ENCODE measurements at places on chromosomes 4 and X.

DNA sequence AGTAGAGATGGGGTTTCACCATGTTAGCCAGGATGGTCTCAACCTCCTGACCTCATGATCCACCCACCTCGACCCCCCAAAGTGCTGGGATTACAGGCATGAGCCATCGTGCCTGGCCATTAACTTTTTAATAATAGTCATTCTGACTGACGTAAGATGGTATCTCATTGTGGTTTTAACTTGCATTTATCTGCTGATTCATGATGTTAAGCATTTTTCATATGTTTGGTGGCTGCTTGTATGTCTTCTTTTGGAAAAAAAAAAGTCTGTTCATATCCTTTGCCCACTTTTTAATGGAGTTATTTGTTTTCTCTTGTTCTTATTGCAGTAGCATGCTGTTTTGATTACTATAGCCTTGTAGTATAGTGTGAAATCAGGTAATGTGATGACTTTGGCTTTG, 45.8 kb downstream of the ANXA10 start:
- DNase-seq: no peak

DNA sequence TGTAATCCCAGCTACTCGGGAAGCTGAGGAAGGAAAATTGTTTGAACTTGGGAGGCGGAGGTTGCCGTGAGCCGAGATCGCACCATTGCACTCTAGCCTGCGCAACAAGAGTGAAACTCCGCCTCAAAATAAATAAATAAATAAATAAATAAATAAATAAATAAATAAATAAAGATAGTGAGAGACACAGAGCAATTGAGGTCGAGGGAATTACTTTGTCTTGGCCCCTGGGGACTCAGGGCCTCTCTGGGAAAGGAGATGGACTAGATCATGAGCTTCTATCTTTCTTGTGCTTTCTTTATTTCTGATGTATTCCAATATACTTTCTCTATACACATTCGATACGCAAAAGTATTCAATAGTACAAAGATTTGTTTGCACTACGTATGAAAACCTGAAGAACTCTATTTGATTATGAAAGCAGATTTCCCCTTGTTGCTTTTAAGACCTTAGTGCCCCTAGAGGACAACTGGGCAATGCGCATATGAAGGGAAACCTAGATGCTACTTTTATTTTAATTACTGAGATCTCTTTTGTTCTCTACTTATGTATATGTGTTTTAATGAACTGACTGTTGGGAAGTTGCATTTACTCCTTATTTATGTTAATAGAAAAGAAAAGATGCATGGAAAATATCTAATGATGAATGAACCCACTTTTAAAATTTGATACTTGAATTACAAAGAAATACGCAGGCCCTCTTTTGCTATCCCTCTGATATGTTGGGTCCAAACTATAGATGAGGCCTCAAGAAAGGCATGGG, 12.8 kb upstream of the ELOVL6 start:
- DNase-seq: no peak

DNA sequence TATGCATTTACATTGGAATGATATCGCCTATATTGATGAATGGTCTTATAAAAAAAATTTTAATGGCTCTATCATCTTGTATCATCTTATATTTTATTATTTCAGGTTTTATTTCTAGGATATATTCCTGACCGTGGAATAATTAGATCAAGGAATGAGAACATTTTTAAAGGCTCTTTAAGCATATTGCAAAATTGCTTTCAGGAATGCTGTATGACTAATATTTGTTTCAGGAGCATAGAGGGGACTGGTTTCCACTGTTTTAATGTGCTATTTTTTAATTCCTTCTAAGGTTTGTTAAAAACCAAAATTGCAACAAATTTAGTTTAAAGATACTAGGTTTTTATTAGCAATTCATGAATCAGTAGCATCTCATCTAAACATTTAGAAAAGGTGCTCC, 120.2 kb downstream of the BMPR1B start:
- DNase-seq: no peak

GRCh38 chrX:2549876-2550275, 49.1 kb upstream of the DHRSX start:
- no peak for DNase-seq

DNA sequence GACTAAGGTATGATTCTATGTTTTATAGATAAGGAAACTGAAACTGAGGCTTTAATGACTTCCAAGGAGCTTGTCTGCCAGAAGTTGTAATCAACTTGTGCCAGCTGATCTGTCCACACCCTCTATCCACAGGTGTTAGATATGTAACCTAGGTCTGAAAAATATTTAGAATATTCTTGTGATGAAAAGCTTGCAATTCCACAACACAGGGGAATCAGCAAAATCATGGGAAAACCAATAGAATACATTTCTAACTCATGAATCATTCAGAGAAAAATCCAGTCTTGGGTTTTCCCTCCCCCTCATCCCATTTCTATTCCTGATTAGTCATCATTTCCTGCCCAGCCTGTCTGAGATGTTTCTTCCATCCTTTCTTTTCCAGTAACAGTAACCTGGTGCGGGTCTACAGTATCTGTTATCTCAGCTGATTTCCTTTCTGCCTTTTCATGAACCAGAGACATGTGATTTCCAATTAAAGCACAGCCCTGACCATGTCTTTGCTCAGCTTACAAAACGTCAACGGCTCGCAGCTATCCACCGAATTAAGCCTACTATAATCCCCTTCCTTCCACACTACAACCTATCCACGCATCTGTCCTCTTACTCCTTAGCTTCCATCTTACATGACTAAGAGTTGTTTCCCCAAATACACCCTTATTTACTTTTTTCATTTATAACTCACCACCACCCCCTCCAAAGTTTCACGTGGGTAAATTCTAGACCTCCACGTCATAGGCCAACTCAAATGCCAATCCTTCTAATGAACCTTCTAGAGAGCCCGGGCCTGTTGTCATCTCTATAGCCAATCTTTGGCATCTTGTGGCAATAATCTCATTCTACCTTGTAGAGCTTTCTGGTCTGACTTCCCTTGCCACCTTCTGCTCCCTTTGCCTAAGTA, 961 bp upstream of the NOCT start:
- DNase-seq: no peak

DNA sequence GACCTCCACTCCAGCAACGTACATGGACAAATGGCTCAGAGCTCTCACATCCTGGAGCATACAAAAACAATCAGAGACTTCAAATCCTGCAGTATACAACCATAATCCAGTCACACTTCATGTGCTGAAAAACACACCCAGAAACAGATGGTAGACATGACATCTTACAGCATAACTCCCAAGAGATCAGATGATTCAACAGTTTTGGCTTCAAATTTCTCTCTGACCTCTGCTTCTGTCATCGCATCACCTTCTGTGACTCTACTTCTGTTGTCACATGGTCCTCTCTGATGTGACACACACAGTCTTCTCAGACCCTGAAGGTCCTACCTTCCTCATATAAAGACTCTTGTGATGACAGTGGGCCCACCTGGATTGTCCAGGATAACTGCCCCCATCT, 18.5 kb downstream of the SUV39H1 start:
- DNase-seq: no peak

GRCh38 chr4:31058656-31059055, 338.5 kb downstream of the PCDH7 start:
- DNase-seq: no peak

GRCh38 chr4:63556332-63556731, 852.9 kb downstream of the TECRL start:
- DNase-seq: no peak

DNA sequence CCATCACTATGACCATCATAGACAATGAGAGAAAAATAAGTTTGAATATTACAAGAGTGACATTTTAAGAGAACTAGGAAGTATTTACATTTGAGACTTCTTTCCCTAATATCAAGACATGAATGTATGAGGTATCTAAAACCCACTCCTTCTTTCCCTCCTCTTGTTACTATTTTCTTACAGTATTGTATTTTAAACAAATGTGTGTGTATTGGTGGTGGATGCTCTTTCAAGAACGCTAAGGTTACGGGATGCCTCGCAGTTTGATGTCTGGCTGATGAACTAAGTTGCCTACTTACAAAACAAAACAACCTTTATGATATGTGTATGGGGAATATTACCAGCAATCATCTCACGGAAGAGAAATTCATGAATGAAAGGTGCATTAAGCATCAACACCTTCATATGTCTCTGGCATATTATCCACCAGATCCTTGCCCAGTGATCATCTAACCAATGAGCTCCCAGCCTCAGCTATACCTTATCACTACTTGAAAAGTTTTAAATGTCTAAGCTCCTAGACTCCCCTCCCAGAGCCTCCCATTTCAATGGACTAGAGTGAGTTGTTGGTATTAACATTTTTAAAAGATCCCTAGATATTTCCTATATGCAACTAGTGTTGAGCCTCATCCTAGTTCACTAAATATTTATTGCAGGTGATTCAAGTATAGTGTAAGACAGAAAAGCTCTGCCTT, 10.6 kb downstream of the AREG start:
- no peak for DNase-seq

DNA sequence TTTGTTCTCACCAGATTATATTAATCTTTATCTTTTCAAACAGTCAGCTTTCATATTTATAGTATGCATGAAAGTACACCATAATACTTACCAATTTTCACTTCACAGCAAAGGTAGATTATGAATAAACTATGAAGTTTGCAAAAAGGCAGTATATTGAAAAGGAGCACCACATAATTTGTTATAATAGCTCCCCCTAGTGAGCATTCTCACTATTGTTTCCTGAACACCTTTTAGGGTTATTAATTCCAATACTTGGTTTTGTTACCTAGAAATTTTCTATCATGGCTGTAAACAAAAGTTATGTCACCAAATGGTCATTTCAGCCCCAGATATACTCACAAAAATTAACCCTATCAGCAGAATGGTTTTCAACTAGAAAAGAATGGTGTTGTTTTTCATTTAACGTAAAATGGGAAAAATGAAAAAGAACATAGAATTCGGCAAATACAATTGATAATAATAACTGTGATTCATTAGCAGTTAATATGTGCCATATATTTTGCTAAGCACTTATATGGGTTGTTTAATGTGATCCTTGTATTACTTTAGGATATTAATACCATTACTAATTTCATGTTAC, 30.2 kb upstream of the NKX6-1 start:
- no peak for DNase-seq

GRCh38 chrX:45710081-45710801, 509.6 kb upstream of the DIPK2B start:
- no peak for DNase-seq

DNA sequence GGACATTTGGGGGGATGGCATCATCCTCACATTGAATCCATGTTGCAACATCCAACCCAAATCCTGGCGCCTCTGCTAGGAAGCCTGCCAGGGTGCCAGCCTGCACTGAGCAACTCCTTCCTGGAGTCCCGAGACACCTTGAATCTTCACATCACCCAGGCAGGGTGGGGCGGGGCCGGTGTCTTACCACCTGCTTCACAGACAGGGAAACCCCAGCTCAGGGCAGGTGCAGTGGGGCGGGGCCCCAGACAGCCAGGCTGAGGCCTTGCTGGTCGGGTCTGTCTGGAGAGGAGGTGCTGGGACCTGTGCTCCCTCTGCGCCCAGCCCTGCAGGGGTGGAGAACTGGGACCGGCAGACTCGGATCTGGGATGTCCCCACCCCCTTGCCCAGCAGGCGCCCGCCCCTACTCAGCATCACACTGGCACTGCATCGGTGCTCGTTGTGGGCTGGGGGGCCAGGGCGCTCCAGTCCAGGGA, 31.5 kb upstream of the HTRA3 start:
- DNase-seq: no peak

DNA sequence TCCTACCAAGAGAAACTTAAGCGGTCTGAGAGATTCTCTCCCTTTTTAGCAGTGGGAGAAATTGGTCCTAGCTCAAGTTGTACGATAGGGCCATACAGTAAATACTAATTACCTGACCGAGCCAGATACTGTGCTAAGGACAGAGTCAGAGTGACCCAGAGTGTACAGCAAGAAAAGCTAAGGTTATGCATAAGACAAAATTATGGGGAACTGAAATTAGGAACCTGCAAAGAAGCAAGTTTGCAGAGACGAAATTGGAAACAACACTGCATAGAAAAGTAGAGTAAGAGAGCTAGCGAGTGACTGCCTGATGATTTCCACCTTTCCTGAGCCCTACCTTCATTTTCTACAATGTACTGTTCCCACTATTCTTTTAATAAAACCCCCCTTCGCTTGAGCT, 278.1 kb downstream of the NKX6-1 start:
- no peak for DNase-seq
